ENCODE measurements at places on chromosomes 2 and 18.

GRCh38 chr2:183495589-183496267 is 371.5 kb downstream of the NUP35 start:
- DNase-seq = peak; percentile 8

DNA sequence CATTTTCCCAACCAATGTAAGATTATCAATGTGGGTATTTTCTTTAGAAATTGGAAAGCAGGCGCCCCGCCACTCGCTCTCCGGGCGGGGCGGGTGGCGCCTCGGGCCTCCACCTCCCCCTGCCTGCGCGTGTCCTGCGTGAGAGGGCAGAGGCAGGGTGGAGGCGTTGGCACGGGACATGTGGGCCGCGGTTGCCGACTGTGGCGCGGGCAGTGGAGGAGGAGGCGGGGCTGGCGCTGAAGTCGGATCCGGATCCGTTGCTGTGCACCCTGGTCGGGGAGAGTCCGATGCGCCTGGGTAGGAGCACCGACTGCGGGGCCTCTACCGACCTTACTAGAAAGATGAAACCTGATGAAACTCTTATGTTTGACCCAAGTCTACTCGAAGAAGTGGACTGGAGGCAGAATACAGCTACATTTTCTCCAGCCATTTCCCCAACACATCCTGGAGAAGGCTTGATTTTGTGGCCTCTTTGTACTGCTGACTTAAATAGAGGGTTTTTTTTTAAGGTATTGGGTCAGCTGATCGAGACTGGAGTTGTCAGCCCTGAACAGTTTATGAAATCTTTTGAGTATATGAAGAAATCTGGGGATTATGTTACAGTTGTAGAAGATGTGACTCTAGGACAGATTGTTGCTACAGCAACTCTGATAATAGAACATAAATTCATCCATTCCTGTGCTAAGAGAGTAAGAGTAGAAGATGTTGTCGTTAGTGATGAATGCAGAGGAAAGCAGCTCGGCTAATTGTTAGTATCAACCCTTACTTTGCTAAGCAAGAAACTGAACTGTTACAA is 37.9 kb downstream of the PMS1 start:
- peak; percentile 21 for DNase-seq

DNA sequence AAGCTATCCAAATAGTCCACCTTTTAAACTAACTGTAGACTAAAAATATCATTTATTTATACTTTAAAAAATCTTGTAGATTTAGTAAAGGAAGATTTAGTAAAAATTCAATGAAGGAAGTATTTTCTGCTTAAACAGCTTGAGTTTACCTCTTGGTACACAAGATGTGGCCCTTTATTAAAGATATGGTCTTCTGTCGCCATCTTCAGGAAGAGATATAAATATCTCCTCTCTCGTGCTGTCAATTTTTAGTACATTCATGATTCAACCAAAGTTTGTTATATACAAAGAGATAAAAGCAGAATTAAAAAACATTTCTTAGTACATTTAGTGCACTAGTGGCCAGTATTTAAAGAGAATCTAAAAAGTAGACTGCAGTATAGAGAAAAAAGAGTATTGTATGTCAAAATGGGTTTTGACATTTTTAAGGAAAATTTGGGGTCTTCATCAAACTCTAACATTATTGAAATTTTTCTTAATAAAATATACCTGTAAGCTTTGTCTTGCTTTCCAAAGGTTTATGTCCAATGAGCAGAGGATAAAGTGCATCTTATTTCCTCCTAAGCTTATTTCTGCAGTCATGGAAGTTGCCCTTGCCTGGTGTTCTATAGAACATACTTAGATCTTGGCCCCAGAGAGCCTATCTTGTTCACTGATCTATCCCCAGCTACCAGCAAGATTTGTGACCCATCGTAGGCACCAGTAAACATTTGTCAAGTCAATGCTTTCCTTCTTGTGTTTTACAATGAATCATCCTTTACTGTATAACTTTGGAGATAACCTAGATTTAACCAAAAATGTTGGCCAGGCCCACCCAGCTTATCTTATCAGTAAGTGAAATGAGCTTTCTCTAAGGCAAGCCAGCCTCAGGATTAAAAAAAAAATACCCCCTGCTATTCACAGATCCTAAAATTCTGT is 18.5 kb upstream of the EML6 start:
- DNase-seq = peak; percentile 68

DNA sequence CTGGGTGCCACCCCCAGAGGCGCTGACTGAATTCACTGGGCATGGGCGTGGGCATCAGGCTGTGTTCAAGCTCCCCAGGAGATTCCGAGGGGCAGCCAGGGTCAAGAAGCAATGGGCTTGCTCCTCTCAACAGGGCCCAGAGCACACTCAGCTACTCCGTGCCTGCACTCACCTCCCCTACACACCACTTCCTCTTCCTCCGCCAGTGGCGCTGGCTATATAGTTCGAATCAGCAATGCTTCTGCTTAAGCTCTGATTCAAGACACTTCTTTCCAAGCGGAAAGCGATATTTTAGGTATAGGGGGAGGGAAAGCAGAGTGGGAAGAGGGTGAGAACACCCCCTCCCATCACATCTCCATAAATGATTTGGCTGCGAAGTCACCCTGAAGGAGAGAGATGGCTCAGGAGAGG is 42.1 kb downstream of the CRACDL start:
- DNase-seq = peak; percentile 53

DNA sequence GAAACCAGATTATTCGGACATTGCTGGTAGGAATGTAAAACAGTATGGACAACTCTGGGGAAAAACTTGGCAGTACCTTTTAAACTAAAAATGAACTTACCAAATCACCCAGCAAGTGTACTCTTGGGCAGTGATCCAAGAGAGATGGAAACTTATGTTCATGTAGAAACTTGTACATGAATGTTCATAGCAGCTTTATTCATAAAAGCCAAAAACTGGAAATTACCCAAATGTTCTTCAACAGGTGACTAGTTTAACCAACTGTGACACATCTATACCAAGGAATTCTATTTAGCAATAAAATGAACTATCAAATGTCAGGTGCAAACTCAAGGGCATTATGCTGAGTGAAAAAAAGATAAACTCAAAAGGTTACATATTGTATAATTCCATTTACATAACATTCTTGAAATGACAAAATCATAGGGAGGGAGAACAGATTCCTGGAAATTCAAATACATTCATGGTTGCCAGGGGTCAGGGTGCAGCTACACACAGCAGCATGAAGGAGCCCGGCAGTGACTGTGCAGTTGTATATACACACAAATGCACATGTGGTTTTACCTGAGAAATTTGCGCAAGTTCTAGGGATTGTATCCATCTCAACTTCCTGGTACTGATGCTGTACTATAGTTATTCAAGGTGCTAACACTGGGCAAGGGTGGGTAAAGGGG is 3.5 kb upstream of the RNU4ATAC start:
- DNase-seq = no peak

GRCh38 chr2:105296017-105296611 is 33.4 kb downstream of the TGFBRAP1 start:
- no peak for DNase-seq

DNA sequence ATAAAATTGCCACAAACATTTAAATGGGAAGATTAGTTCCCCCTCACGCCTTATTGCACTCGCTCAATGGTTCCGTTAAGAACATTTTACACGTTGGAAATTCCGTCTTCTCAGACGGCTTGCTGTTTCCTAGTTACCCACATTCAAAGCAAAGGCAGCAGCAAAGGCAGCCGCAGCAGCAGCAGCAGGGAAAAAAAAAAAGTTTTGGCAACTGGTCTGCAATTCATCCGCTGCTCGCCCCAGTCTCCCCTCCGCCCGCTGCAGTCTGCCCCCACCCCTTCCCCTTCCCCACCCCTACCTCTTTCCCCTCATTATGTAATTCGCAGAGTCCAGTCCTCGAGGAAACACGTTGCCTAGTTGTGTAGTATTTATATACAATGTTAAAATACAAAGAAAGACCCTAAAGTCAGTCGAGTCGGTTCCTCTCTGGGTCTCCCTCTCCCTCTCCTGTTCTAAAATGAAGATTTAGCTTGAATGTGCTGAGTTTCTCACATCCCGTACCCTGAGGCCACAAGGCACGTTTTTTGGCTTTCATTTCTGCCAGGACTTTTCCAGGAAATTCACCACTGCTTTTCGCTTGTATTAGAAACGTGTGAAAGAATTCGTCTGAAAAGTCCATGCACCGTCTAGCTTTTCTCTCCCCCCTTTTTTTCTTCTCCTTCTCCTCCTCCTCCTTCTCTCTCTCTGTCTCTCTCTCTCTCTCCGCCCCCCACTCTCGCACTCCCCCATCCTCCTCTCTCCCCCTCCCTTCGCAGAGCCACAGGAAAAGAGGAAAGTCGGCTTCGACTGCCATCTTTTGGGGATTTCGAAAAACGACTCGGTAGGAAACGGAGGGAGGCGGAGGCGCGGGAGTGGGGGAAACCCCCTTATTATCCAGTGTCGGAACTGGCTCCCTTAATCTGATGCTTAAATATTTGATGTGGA is 140.0 kb downstream of the MEIS1 start:
- DNase-seq = peak; percentile 95

- DNase-seq = no peak
These were observed 548.9 kb upstream of the CDH2 start for GRCh38 chr18:28725876-28726275.

- peak; percentile 91 for DNase-seq
These were observed 36.4 kb downstream of the COL5A2 start for GRCh38 chr2:189142893-189143759.

- no peak for DNase-seq
These were observed 54.4 kb downstream of the DOK6 start for GRCh38 chr18:69455125-69455524.

DNA sequence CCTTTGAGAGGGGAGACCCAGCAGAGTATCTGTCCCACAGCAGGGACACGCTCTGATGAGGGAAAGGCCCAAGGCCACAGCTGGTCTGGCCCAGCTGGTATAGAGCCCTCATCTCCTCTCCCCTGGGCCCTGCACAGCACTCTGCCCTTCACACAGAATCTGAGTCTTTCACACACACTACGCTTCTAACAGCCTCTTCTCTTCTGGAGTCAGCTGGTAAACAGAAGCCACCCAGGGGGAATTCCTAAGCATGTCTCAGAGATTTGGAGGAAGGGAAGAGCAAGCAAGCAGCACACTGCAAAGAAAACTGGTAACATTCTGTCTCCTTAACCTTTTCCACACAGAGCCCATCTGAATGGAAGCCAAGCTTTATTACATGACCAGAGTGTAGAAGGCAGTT is 121.1 kb upstream of the ACAA2 start:
- DNase-seq = no peak

GRCh38 chr2:237700512-237701032 is 73.2 kb downstream of the LRRFIP1 start:
- no peak for DNase-seq

DNA sequence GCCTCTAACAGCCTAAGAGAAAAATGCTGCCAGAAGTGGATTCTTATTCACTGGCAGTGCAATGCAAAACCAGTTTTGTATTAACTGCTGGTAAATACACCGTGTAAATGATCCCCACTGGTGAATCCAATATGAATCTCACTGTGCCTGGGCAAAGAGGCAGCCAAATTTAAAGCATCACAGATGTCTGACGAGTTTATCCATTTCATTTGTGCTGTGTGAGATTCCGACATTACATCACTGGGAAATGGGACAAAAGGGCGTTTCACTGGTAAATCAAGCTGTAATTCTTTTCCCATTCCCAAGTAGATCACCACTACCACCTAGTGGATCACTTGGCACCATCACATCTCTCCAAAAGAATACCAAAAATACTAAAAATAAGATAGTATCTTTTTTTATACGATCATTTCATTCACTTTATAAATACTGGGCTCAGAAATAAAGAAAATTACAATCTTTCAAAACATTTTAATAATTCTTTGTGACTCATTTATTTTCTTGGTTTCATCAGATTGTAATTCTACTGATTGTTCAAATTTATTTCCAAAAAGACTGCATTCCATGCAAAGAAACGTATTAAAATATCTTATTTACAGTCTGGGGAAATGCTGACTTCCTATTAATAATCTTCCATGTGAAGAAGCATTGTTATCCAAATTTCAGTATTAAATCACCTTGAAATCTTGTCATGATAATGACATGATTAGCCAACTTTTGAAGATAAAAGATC is 125.6 kb downstream of the GRB14 start:
- DNase-seq = peak; percentile 79

GRCh38 chr2:16058256-16058655 is 117.9 kb downstream of the MYCN start:
- DNase-seq = no peak

GRCh38 chr18:37435150-37435867 is 130.3 kb downstream of the CELF4 start:
- DNase-seq = no peak

DNA sequence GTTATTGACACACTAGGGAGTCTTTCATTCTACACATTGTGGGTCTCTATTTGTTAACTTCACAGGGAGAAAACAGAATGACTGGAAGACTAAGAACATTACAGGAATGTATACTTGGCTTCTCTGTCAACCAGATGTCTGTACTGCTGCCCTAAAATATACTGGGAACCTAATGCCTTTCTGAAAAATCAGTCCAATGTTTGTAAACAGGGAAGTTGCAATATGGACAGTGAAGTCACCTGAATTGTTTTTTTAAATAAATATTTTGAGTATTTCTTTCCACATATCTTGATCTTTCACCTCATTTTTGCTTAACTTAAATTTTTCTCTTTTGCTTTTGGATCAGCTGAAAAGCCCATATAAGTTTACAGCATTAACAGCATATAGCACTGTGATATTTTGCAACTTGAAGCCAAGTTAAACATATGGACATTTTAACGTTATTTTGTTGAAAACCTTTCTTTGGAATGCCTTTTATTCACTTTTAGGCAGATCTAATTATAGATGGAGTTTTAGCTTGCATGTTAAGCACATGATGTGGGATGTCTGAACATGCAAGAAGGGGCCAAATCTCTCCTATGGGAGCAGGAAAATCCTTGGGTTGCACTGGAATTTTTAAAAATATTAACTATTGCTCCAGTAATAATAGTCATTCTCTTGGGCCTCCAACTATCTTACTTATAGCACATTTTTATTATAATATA is 137.7 kb upstream of the TWIST2 start:
- no peak for DNase-seq

DNA sequence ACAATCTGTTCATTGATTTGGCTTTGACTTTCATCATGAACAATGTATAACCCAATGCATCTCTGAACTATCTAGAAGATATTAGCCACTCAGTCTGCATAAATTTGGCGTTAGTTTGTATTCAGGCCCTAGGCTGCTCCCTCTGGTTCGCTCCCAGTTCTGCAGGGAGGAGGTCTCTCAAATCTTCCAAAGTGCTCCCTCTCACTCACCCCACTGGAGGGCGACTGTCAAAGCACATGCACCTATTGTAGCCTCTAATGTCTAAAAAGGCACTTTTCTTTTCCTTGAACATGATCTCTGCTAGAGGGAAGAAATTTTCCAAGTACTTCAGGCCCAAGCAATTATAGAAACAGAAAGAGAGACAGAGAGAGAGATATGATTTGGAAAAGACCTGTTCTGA is 291.5 kb downstream of the TDRD15 start:
- peak; percentile 76 for DNase-seq

- no peak for DNase-seq
These were observed 30.3 kb upstream of the LPIN1 start for GRCh38 chr2:11715987-11716652.

- no peak for DNase-seq
These were observed 371.7 kb downstream of the PIK3C3 start for GRCh38 chr18:42326752-42327151.

GRCh38 chr18:2714140-2714539 is 58.6 kb downstream of the SMCHD1 start:
- DNase-seq = no peak
